ENCODE measurements at places on chromosomes 11 and 22.

GRCh38 chr22:27278946-27279345 lies 522.6 kb downstream of the MN1 start:
- no peak for DNase-seq

- DNase-seq, result no peak
Observed at GRCh38 chr22:25068707-25069106, 116.2 kb downstream of the KIAA1671 start.

- DNase-seq, result no peak
Observed at GRCh38 chr22:42376711-42377554, 55.3 kb downstream of the NFAM1 start.

- no peak for DNase-seq
Observed at GRCh38 chr11:61056571-61056970, 45.7 kb upstream of the CD5 start.

DNA sequence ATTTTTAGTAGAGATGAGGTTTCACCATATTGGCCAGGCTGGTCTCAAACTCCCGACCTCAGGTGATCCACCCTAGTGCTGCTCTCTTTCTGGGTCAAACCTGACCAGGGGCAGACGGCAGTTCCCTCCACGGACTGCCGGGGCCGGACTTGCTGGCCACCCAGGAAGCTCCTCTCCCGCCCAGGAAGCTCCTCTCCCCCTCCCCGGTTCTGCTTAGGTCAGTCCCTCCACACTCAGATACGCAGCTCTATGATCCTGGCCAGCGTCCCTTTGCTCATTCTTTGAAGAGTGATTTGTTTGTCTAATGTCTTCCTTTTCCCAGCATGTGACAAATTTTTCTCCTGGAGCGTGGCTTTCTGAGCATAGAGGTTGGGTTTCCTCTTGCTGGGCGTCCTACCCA lies 125.3 kb upstream of the B3GAT1 start:
- DNase-seq, result no peak

- DNase-seq, result no peak
Observed at GRCh38 chr11:88293931-88294330, 43.6 kb downstream of the CTSC start.

GRCh38 chr11:34585735-34586487 lies 35.0 kb upstream of the EHF start:
- peak; percentile 43 for DNase-seq

GRCh38 chr22:38171927-38172831 lies 9.5 kb downstream of the PLA2G6 start:
- DNase-seq, result no peak

DNA sequence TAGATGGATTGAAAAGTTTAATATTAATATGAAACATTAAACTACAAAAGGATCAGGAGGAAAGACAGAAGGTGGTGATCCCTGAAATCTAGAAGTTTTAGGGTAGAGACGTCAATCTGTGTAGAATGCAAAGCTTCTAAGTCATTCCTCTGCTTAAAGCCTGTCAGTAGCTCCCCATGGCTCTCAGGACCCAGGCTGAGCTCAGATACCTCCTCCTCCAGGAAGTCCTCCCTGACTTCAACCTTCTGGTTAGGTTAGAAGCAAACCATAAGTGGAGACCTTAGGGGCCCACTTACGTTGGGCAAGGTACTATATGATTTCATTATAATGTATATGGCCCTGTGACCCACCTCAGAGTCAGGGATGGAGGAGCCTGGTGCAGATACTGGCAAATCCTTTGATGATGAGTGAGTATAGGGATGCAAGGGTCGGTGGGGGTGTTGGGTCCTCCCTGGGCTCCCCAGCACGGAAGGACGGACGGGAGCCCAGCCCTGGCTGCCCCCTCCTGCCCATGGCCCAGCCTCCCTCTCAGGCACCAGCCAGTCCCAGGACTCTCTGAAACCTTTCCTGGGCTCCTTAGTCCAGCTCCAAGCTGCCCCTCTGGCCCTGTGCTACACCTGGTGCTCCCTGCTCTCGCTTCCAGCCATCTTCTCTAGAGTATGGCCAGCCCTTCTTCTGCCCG lies 3.2 kb upstream of the PPP6R3 start:
- no peak for DNase-seq

DNA sequence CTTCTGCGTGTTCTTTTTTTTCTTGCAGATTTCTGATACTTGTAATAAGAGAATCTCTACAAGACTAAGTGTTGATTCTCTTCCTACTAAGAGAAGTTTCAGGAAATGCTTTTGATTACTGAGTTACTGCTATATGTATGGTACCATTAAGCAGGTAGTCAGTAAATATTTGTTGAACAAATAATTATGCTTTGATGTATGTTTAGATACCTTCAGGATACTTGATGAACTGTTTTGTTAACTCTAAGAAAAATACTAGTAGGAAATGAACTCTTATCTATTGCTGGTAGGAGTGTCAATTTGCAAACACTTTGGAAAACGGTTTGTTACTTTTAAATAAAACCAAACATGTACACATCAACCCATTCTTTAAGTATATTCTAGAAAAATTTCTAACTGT lies 90.6 kb downstream of the TMEM135 start:
- DNase-seq, result no peak

- DNase-seq, result no peak
Observed at GRCh38 chr22:37243402-37244113, 511 bp downstream of the RAC2 start.

GRCh38 chr22:44907765-44908737 lies 101.8 kb downstream of the PHF21B start:
- DNase-seq, result no peak

DNA sequence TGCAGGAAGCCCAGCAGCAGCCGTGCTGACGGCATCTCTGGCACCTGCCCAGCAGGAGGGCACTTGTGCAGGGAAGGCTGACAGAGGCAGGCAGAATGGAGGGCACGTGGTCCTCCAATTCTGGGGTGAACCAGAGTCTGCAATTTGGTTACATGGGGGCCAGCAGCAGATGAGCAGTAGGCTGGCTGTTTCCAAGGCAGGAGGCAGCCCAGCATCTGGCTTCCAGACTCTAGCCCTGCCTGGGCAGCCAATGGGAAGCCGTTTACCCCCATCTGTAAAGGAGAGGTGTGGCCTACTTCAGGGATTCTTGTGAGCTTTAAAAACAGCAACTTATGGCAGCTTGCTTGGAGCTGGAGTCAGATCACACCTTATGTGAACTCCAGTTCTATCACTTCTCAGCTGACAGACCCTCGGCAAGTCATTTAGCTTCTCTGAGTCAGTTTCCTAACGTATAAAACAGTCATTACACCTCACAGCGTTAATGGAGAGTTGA lies 27.9 kb upstream of the RASL10A start:
- no peak for DNase-seq

DNA sequence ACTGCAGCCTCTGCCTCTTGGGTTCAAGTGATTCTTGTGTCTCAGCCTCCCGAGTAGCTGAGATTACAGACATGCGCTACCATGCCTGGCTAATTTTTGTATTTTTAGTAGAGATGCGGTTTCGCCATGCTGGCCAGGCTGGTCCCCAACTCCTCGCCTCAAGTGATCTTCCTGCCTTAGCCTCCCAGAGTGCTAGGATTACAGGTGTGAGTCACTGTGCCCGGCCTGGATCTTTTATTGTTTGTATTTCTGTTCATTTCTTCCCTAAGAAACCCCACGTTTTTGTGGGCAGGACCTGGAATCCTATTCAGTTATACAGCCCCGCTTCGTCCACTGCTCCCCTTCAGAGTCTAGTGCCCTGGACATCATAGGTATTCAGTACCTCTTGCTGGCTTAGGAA lies 28.7 kb downstream of the ZBTB16 start:
- no peak for DNase-seq

DNA sequence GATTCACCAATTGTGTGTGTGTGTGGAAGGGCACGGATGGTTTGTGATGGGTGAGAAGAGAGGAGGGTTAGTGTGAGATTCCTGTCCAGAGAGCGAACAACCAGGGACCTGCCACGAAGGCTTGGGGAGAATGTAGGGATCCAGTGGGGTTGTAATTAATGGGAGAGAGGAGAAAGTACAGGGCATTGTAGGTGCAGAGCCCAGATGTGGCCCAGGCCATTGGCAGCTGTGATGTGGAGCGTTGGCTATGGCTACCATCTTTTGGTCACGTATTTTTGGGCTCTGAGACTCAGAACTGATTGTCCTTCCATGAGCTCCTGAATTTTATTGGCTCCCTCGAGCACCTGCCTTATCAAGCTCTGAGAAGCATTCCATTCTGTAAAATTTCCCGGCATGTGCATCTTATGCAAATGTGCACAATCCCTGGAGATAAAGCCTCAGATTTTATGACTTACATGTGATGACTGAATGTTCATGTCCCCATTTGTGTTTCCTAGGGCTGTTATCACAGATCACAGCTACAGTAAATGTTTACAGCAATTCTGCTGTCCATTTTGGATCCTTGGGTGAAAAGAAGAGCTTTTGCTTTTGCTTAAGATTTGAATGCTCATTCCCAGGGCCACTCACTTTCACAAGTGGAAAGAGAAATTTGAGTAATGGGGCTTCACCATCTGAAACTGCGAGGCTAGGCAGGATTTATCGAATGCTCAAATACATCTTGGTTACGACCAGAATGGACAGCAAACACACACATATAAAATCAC lies 33.1 kb downstream of the SLC5A1 start:
- no peak for DNase-seq

- DNase-seq, result no peak
Observed at GRCh38 chr11:122103726-122104125, 12.3 kb downstream of the BLID start.

GRCh38 chr22:41286639-41287091 lies 678 bp upstream of the RANGAP1 start:
- DNase-seq, result no peak

DNA sequence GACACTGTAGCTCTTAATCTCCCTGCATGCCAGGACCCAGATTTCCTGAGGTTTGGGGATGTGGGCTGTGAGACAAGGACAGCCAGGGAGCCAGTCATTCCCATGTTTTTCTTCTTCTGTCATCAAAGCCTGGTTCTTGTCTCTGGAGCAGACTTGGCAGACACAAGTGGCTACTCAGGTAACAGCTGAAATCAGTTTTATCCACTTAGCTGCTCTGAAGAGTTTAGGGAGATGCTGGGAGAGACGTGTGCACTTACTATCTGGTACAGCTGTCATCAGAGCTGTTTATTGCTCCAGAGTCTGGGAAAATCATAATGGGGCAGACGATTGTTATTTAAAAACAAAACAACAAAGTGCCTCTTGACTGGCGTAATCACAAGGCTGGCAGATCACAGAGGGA lies 56.6 kb downstream of the CSNK2A3 start:
- DNase-seq, result no peak
